ENCODE measurements at places on chromosomes 16 and 17.

- DNase-seq: peak; percentile 99
Observed at GRCh38 chr17:45740553-45741330, 43.4 kb upstream of the CRHR1 start.

DNA sequence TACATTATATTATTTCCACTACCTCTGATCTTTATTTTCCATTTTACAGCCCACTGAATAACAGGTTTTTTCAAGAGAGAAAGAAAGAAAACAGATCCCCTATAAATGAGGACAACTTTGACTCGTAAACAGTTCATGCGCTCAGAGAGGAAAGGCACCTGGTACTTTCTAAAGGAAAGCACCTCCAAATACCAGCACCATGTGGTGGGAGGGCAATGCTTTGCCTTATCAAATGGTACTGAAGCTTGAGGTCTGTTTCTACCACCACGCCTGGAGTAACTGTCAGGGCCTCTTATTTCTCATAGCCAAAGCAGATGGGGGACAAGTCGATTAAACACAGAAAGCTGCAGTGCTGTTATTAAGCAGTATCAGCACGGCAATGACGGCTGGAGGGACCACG is 510.3 kb upstream of the ZFHX3 start:
- DNase-seq: no peak

- no peak for DNase-seq
Observed at GRCh38 chr17:19904412-19904811, 36.7 kb upstream of the ULK2 start.

GRCh38 chr17:48043176-48043575 is 5.0 kb upstream of the NFE2L1 start:
- DNase-seq: no peak

GRCh38 chr17:80452173-80452915 is 24.1 kb downstream of the NPTX1 start:
- peak; percentile 93 for DNase-seq

GRCh38 chr17:42891539-42892152 is 9.0 kb upstream of the G6PC1 start:
- DNase-seq: no peak

- no peak for DNase-seq
Observed at GRCh38 chr16:23856251-23856709, 20.5 kb downstream of the PRKCB start.

- peak; percentile 1 for DNase-seq
Observed at GRCh38 chr16:51034481-51035109, 116.5 kb downstream of the SALL1 start.

DNA sequence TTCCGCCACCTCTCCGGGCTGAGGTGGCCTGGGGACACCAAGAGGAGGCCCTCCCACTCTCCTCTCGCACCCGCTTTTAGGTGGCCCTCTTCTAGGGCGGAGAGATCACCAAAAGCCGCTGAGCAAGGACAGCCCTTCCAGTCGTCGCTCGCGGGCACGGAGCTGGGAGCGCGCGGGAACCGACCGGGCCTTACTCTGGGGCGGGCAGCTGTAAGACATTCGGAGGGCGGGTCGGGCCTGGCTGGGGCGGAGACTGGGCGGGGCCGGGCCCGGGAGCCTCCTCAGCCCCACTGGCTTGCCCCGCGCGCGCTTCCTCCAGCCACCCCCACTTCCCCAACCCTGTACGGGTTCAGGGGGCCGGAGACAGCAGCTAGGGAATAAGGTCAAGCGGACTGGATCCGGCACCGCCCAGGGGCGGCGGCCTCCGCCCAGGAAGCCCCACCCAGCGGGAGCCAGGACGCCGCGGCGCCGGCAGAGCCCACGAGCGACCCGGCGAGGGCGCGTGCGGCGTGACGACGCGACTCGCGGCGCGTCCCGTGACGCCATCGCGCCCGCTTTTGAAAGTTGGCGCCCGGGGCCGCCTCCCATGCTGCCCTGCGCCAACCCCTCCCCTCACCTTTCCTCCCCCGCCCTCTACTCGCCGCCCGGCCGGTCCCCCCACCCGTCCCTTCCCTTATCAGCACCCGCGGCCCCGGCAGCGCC is 351 bp upstream of the CTCF start:
- peak; percentile 92 for DNase-seq

- no peak for DNase-seq
Observed at GRCh38 chr17:35374766-35375344, 1.4 kb upstream of the SLFN11 start.

GRCh38 chr16:22356930-22357634 is 17.3 kb downstream of the CDR2 start:
- no peak for DNase-seq

DNA sequence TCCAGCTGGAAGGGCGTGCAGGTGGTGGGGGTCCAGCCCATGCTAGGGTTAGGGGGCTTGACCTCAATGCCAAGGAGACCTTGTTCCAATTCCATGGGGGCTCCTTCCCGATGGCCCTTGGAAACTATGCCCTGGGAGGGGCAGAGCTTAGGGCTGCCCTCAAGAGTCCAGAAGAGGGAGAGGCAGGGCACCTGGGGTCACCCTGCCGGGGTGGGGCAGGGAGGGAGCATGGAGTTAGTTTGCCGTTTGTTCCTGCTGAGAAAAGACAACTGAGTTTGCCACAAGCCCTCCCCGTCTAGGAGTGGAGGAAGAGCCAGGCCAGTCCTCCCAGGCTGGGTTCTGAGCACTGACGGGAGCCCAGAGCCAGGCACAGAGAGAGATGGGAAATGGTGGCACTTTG is 21.4 kb downstream of the MMP15 start:
- no peak for DNase-seq

DNA sequence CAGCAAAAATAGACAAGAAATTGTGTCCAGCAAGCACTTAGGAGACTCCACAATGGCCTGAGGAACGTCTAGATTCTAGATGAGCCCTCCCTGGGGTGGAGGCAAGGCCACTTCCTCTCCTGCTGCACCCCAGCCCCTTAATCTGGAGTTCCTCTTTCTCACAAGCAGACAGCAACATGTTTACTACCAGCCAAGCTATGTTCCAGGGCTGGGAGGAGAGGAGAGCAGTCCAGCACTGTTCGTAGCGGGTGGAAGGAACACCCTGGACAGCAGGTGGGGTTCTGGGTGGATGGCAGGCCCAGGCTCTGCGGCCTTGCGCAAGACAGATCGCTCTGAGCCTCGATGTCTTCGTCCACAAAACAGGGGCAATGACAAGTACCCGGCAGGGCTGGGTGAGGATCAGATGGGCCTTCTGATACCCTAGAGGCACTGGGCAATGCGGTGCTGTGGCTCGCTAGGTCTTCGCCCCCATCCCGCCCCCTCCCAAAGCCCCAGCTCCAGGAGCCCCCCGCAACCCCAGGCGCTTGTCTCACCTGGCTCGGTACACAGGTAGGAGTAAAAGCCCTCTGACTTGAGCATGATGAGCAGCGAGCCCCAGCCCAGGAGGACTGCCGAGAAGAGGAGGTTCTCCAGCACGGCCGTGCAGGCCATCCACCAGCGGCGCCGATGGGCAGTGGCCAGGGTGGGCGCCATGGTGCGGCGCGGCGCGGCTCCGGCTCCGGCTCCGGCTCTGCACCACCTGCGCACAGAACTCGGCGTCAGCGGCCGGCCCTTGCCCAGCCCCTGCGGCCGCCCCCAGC is 1.3 kb downstream of the SLC43A2 start:
- peak; percentile 77 for DNase-seq

DNA sequence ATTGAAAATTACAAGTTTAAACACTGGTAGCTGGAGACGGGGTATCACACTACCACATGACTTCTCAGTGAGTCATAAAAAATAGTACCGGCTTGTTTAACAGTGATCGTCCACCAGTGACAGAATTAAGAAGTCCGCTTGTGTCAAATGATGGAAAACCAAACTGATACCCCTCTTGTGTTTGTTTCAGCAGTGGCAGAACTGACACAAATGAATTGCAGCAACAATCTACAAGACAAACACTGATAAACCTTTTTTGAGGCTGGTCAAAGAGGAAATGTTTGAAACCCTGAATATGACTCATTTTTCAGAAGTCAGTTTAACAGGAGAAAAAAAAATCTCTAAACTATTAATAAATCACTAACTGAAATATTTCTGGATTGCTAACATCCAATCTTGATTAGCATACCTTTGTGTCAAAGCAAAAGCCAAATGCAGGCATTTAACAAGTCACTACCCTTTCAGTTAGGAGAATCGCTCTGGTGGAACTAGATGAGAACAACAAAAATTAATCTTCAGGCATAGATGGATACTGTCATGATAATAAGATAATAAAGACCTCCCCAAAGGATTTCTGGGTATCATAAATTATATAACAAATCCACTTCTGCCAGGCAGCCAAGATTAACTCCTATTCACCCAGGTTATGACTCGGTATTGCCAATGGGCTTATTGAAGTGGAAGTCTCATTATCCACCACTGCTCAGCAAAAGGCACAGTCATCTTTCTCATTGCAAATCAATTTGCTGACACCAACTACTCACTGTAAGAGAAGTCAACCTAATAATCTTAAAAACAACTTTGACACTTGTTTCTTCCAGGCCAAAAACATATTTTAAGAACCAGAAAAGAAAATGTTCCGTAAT is 20.8 kb downstream of the DCUN1D3 start:
- no peak for DNase-seq

- DNase-seq: peak; percentile 54
Observed at GRCh38 chr16:77399066-77399465, 35.8 kb downstream of the ADAMTS18 start.

- DNase-seq: no peak
Observed at GRCh38 chr17:3678821-3679530, 10.4 kb downstream of the EMC6 start.

- no peak for DNase-seq
Observed at GRCh38 chr16:16080465-16081065, 131.1 kb downstream of the ABCC1 start.

DNA sequence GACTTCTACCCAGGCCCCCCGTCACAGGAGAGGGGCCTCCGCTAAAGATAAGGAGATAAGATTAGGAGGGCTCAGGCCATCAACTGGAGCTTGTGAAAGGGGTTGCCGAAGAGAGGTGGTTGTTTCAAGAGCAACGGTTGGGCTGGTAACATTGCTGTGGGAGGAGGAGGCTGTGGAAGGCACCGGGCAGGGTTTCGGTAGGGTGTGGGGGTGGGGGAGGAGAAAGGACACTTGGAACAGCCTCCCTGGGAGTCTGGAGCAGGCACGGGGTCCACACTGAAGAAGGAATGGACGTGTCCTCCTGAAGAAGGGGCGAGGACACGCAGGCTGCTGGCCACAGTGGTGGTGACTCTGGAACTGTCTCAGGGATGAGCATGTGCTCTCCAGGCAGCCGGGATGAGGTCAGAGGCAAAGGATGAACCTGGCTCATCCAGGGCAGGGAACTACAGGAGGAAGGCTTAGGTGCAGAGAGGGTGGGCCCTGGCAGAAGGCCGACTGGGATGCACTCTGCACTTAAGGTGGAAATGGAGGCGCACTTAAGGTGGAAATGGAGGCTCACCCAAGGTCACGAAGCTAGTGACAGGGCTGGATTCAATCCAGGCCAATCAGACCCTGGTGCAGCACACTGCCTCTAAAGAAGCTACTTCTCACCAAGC is 1.2 kb upstream of the EPX start:
- no peak for DNase-seq

DNA sequence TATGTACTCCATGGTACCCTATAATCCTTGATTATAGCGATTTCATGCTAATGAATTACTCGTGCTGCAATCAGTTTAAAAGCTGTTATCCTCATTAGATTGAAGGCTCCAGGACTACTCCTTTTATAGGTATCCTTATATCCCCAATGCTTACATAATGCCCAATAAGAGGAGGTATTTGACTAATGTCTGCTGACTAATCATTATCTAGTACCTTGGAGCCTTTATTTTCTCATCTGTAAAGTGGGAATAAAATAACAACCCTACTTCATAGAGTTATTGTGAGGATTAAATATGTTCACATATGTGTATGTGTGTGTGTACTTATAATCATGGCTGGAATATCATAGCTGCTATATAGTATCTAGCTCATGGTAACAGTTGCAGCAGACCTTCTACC is 1031.5 kb downstream of the CDH11 start:
- no peak for DNase-seq

DNA sequence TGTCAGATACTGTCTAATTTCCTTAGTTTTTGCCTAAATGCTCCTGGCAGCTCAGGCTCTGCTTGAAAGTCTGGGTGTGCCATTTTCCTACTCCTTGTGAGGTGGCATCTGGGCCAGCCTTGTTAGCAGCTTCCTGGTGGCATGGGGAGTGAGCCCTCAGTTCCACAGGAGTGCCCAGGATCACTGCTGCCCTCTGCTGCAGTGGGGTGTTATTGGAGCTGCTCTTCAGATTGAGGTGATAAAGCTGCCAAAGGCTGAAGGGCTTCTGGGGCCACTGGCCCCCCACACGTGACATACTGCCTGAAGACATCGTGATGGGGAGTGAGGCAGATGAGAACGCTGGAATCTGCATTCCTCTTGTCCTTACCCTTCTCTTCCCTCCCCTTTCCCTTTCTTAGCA is 27.4 kb downstream of the CEP95 start:
- DNase-seq: no peak

GRCh38 chr17:59074494-59074893 is 32.2 kb downstream of the TRIM37 start:
- DNase-seq: no peak

DNA sequence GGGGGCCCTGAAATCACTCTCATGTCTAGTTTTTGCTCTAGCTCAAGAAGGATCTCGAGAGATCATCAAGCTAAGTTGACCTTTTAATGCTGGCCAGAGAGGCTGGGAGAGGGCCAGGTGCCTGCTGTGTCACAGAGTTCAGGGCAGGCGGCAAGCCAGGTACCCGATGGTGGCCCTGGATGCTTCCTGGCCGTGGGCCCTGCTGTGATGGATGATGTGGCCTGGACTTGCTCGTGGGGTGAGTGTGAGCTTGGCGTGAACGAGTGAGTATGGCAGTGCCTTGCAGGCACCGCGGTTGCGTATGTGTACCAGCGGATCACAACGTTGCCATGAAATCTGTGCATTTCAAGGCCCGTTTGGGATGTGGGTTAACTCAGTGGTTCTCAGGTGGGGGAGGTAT is 7.4 kb downstream of the IRF8 start:
- DNase-seq: peak; percentile 63

DNA sequence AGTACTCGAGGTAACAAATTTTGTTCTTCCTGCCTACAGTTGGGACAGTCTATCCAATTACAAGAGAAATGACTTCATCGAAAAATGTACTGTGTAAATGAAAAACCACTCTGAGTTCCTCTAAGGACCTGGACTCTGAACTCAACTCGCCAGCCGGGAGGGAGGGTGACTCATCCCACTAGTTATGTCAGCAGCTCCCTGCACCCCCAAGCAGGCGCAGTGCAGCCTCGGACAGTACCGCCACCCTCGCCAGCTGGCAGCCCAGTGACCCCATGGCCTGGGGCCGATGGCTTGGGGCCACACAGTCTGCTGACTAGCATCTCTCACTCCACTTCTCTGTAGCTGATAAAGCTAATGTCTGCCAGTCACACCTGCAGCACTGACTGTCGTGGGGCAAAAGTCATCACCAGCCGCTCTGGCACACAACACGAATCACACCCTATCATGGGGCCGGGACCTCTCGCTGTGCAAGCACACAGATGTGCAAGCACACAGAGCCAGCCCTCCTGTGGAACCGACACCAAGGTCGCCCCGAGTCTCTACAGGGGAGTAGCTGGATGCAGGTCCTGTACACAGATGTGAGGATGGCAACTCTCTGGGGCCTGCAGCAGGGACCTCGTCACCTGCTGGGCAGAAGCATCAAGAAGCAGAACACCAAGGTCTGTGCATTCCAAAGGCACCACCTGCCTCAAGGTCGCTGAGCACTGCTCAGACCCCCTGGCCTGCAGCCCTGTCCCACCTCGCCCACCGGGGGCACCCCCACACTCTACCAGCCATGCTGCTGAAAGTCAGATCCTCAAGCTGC is 5.7 kb downstream of the CSNK1D start:
- peak; percentile 76 for DNase-seq

All from cerebellar cortex (tissue), 1 donor.